ENCODE measurements at places on chromosomes 1 and 21.

- DNase-seq, result no peak
These were observed 12.0 kb downstream of the PROK1 start for GRCh38 chr1:110462964-110463363.

DNA sequence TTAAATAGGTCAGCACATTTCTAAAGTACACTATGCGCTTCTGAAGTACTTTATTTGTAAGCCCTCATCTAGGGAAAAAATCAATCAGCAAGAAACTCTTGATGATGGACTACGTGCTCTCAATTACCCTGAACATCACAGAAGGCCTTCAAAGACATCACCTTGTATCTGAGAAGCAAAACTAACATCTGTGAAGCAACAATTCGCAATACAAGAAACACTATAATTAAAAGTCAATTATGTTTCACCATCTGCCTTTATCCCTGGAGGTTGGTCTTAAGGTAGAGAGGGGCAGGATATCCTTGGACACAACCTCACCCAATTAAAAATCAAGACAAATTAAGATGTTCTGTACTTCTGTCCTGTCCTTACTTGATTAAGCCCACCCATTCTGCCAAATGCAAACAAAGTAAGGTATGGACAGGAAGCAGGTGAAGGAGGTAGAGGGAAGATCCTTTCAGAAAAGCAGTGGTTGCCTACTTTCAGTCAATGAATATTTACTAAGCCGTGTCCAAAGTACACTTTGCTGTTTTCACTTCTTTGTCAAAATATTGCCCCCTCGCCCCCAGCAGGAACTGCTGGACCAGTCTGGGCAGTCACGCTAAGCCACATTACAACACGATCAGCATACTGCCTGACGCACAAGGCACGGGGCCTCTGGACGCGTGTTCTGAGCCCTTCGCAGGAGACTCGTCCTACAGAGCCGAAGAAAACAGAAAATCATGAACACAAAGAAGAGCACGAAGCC, 887 bp downstream of the SLC19A2 start:
- DNase-seq, result peak; percentile 60

DNA sequence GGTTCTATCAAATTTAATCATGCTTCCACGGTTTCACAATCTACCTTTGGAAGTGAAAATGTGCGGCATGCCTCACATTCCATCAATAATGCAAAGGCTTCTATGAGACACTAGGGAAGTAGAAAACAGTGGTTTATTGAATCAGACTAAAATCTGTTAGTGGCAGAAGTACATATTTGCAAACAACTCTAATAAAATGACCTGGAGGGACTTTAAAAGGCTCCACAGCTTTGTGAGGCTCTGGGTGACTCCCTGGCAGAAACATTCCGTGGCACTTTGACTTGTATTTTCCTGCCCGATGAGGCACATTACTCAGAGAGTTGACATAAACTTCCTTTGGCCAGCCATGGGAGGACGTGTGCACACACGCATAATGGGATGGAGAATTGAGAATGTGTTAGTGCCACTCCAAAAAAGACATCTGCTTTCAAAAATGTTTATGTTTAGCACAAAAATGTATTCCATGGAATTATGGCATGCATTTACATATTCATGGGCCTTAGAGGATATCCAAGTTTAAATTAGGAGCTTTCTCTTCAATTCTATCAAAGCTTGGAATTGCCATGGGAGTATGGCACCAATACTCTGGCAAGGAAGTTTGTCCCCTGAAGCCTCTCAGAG, 60.0 kb upstream of the SSX2IP start:
- DNase-seq, result no peak

GRCh38 chr1:204360314-204360713, 585 bp upstream of the PLEKHA6 start:
- DNase-seq, result no peak

- DNase-seq, result no peak
These were observed 72.6 kb downstream of the LGR6 start for GRCh38 chr1:202266061-202266765.

DNA sequence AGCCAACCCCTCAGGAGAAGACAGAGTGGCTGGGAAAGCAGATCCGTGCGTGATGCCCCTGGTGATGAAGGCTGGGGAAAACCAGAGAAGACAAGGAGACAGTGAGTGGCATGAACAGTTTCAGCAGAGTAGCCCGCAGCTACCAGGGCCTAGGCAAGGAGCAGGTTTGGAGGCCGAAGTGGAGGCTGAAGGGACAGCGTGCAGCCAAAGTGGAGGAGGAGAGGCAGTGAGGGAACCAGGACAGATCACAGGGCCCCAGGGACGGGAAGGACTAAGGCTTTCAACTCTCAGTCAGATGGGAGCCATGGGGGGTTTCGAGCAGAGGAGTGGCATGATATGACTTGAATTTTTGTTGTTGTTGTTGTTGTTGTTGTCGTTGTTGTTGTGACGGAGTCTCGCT, 59.9 kb upstream of the SELENON start:
- DNase-seq, result no peak

DNA sequence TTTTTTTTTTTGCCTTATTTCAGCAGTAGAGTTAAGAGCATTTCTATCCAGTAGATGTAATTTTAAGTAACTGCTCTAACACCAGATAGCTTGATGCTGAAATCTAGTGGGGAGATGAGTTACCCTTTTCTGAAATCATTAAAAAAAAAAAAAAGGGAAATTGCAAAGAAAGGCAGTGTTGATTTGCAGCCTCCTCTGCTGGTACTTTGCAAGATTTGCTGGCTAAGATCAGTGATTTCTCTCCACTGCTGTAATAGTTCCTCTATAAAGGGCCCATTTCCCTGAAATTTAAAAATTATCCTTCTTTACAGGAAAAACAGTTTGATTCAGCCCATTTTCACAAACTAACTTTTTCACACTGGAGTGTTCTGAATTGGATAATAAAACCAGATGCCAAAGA, 120.6 kb downstream of the PTBP2 start:
- DNase-seq, result no peak

GRCh38 chr1:113875714-113876113, 4.2 kb upstream of the PTPN22 start:
- no peak for DNase-seq

DNA sequence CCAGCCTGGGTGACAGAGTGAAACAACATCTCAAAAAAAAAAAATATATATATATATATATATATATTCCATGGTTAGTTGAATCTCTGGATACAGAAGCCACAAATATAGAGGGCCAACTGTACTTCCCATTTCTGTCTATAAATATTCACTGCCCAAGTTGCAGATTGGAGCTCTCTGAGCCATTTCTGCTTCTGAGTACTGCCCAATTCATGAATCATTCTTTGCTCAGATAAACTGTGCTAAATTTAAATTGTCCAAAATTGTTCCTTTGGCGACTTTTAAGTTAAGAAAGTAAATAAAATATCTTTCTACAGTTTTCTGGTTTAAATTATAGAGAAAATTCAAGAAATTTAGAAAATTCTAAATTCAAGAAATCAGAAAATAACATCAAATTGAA, 23.2 kb upstream of the C1orf146 start:
- no peak for DNase-seq

DNA sequence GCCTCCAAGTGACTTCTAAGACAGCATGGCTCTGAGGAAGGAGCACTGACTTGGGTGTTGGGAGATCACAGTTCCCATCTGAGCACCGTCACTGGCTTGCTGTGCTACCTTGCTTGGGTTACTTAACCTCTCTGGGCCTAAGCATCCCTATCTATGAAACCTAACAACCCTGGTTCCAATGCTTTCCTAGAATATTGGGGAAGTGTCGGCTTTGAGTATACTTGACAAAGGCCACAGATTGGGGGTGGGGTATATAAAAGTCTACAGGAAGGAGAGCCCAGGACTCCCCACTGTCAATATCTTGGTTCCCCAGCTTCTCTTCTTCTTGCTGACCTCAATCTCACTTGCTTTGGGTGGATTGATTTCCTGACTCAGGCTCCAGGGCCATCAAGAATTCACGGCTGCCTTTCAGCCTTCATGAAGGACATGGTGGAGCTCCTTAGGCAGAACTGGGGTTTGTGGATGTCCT, 6.3 kb downstream of the TNFRSF1B start:
- no peak for DNase-seq

DNA sequence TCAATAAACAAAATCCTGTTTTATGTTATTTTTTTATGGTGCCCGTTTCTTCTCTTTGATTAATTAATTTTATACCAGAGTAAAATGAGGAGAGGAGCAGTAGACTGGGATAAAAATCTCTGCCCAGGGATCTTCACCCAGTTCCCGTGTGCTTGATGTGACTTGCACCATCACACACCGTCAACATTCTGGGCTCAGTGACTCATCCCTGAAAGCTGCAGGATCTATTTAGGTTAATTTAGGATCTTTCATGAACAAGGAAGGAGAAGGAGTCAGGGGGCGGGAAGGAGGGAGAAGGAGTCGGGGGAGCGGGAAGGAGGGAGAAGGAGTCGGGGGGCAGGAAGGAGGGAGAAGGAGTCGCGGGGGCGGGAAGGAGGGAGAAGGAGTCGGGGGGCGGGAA, 182.4 kb downstream of the SMYD3 start:
- no peak for DNase-seq

DNA sequence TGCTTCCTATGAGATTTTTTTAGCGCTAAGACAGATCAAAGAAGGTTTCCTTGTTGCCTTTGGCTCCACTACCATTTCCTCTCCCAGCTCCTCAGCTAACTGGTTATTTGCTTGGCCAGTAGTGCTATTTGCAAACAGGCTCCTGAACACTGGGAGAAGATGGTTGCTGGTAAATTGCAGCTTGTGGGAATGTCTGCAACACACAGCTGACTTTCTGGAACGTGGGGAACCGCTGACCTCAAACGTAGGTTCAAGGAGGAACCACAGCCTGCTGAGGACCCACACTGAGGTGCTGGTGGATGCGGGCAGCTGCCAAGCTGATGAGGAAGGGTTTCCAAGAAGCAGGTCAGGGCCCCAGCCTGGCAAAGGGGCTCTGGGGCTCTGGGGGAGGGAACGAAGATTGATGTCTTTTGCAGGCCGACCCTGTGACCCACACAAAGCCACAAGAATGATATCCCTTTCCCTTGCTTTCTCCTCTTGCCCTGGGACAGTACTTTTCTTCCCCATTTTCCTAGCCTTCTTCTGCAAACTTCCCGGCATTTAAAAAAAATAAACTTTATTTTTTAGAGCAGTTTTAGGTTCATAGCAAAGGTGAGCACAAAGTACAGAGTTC, 24.8 kb downstream of the GNG4 start:
- no peak for DNase-seq

GRCh38 chr1:66728021-66728420, 24.2 kb upstream of the DYNLT5 start:
- no peak for DNase-seq

- no peak for DNase-seq
These were observed 180.7 kb downstream of the ZNF326 start for GRCh38 chr1:90175490-90176167.

- no peak for DNase-seq
These were observed 18.4 kb upstream of the F3 start for GRCh38 chr1:94559921-94560320.

DNA sequence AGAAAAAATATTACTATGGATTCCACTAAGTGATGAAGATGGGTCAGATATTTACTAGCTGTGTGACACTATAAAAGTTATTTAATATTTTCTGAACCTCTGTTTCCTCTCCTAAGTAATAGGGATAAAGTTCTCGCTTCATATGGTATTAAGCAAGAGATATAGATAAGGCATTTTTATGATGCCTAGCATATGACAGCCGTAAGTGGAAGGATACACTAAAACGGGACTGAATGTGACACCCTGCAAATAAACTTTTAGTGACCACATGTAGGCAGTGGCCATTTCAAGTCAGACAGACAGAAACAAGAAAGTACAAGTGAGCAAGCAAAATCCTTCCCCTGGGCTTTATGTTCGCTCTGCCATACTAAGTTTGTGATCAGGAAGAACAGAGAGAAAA, 14.2 kb downstream of the GBP3 start:
- no peak for DNase-seq

DNA sequence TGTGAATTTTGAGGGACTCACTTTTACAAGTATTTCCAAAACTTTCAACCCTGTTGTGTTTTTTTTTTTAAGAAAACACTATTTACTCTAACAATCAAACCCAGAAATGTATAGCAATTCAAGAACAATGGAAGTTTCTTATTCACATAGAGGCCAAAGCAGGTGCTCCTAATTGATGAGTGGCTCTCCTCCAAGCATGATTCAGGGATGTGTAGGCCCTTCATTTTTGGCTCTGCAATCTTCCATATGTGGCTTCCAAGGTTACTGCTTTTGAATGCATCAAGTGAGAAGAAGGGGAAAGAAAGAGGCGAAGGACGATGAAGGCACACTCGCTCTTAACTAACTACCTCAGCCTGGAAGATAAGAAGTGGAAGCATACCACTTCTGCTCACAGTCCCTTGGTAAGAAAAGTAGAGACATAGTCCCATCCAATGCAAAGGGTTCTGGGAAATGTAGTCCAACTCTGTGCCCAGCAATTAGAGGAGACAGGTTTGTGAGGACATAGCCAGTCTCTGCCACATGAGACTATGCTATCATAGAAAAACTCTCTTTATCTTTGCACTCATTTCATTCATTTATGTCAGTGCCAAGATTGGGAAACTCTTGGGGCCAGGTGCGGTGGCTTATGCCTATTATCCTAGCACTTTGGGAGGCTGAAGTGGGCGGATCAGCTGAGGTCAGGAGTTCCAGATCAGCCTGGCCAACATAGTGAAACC, 46.0 kb downstream of the OPTC start:
- no peak for DNase-seq

GRCh38 chr1:111441573-111442192, 7.4 kb downstream of the WDR77 start:
- DNase-seq, result peak; percentile 81

GRCh38 chr1:225441314-225442122, 13.7 kb upstream of the LBR start:
- no peak for DNase-seq

- no peak for DNase-seq
These were observed at the start of gene NAV1 for GRCh38 chr1:201538612-201539551. NAV1 (plus strand) TSS chr1:201539127; CDS start chr1:201622885, 83,758 bp downstream.

GRCh38 chr1:94542088-94542870, 720 bp upstream of the F3 start:
- no peak for DNase-seq

GRCh38 chr1:1758059-1758621, 20.1 kb downstream of the NADK start:
- no peak for DNase-seq

- DNase-seq, result no peak
These were observed 2.2 kb downstream of the IGSF9 start for GRCh38 chr1:159943278-159943640.

DNA sequence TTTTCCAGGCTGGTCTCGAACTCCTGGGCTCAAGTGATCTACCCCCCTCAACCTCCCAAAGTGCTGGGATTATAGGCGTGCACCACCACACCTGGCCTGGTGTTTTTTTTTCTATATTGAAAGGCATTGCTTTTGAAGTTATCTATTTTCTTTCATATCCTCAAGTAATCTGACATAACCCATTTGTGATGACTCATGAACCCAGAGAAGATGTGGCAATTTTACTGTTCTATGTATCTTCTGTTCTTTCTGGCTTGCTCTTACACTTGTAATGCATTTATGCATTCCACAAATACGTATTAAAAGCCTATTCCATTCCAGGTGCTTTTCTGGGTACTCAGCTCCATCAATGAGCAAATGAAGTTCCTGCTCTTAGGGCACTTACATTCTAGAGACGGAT, 29.9 kb upstream of the ERRFI1 start:
- DNase-seq, result no peak

GRCh38 chr1:73327180-73327793, 870.7 kb downstream of the LRRIQ3 start:
- no peak for DNase-seq

- DNase-seq, result no peak
These were observed 6.9 kb downstream of the MX2 start for GRCh38 chr21:41368735-41369104.

Measured in activated CD8-positive, alpha-beta T cell treated with anti-CD3 and anti-CD28 coated beads for 36 hours (primary cell).